ENCODE measurements at places on chromosomes 6 and 20.

GRCh38 chr6:136600818-136601217 is 50.6 kb upstream of the MAP7 start:
- DNase-seq: no peak

GRCh38 chr20:50909413-50909812 is 21.8 kb downstream of the ADNP start:
- DNase-seq: no peak

DNA sequence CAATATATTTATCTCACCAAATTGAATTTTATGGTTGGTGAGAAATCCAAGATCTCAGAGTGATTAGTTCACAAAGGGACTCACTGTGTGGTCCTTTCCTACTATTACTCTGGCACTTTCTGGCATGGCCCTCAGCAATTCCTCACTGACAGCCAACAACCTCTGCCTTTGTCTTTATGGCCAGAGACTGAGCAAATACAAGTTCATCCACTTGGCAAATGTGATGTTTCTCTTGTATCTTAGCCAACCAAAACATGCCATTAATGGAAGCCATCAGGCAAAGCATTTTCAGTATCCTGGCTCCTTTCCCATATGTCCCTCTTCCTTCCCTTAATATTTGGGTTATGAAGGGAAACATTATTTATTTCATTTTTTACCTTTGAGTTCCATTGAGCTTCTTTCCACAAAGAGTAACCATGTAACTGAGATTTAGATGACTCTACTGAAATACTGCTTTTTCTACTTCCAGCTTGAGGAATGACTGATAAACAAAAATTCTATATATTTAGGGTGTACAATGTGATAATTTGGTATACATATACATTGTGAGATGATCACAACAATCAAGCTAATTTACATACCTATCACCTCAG is 30.8 kb upstream of the SMLR1 start:
- DNase-seq: no peak

- no peak for DNase-seq
Observed at GRCh38 chr6:158560836-158561320, 987 bp downstream of the TMEM181 start.

DNA sequence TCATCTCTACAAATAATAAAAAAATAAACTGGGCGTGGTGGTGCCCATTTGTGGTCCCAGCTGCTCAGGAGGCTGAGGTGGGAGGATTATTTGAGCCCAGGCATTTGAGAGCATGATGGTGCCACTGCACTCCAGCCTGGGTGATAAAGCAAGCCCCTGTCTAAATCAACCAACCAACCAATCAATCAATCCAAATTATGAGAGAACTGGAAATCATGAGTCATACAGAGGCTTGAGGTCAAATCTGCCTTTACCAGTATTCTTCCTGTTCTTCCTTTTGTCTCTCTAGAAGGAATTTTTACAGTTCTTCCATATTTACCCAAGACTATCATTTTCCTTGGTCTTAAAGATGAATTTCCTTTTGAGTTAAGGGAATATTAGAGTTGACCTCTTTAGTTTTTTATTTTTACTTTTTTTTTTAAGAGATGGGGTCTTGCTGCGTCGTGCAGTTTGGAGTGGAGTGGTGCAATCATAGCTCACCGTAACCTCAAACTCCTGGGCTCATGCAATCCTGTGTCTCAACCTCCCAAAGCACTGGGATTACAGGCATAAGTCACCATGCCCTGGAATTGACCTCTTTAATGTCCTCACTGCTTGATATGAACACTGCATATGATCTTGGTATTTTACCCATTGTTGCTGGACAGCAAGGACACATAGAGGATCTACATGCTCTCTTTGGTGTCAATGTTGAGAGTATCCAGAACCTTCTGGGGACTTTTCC is 44.1 kb upstream of the TXNDC5 start:
- no peak for DNase-seq

DNA sequence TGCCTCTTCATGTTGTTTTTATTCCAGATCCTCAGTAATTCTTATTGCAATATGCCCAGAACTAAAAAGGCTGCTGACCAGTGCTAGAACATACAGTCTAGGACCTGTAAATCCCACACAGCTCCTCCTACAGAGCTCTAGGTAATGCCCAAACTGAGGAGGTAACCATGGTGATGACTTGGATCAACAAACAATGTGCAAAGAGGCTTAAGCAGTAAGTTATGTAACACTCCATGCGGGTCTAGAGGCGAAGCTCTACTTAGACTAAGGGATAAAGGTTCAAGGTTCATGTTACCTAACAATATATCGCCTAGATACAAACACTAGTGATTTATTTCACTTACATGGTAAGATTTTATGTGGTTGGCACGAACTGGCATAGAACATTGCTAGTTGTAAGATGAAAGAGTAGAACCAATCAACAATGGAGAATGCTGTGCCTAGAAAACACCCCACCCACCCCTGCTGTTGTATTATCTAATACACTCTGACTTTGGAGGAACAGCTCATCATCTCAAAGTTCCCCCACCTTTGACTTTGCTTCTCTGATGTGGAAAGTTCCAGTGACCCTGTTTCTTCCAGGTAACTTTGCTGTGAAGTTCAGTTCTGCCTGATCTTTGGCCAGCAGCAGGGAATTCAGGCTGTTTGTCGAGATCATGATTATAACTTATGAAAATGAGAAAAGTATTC is 242.4 kb downstream of the ALDH8A1 start:
- no peak for DNase-seq

DNA sequence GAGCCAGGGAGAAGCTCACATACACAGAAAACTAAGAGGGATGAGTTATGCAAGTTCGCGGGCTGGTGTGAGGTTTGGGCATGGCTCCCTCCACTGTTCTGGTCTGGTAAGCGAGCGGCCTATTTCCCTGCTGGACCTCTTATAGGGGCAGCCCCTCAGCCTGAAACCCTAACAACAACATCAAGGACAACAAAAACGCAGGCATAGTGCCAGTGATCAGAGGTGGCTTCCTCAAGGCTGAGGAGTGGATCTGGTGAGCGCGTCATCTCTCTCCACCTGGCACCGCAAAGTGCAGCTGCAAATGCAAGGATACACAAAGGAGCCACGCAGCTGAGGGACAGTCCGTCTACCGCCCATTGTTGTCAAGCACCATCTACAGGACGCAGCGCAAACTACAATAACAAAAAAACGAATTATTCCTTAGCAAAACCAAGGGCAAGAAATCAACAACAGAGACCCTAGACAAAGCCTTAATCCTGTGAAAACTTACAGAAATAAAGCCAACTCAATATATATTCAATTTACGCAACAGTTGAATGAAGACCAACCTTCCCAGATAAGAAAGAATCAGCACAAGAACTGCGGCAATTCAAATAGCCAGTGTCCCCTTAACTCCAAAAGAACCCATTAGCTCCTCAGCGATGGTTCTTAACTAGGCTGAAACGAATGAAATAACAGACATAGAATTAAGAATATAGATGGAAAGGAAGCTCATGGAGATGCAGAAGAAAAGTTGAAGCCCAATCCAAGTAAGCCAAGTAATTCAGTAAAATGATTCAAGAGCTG is 9.2 kb upstream of the DEFB110 start:
- DNase-seq: no peak

DNA sequence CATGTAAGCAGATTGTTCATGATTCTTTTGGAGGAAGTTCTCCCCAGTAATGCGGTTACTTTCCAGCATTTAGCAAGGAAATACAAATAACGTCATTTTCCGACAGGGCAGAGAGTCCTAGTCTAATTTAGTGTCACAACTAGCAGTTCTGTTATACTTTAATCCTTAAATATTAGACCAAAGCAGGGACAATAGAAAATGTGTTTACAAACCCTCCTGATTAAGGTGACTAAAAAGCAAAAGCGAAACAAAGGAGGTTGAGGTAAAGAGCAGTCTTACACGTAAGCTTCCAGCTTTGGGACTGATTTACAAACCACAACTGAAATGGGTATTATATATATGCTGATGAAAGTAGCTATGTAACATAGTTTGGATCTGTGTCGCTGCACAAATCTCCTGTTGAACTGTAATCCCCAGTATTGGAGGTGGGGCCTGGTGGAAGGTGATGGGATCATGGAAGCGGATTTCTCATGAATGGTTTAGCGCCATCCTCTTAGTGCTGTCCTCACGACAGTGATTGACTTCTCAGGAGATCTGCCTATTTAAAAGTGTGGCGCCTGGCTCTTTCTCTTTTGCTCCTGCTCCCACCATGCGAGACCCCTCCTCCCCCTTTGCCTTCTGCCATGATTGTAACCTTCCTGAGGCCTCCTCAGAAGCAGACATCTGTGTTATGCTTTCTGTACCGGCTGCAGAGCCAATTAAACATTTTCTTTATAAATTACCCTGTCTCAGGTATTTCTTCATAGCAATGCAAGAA is 81.9 kb downstream of the PLCB1 start:
- DNase-seq: no peak

GRCh38 chr20:7195704-7196103 is 428.2 kb downstream of the BMP2 start:
- no peak for DNase-seq

DNA sequence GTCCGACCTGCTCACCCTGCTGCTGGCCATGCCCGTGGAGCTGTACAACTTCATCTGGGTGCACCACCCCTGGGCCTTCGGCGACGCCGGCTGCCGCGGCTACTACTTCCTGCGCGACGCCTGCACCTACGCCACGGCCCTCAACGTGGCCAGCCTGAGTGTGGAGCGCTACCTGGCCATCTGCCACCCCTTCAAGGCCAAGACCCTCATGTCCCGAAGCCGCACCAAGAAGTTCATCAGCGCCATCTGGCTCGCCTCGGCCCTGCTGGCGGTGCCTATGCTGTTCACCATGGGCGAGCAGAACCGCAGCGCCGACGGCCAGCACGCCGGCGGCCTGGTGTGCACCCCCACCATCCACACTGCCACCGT is 885 bp downstream of the NTSR1 start:
- DNase-seq: no peak

DNA sequence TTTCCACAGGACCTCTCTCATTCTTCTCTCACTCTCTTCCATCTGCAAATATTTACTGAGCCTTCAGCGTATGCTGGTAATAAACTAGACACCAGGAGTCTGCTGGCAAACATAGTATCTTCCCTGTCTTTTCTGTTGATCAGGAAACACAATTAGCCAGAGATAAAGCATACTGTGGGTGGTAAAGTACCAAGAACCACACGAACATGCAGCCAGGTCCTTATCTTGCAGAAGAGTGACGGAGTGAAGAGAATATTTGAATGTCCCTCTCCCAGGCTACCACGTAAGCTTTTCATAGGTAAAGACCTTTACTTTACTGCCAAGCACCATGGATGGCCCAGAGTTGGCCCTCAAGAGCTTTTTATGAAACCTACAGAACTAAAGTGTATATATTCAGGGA is 13.3 kb downstream of the FHL5 start:
- DNase-seq: no peak

DNA sequence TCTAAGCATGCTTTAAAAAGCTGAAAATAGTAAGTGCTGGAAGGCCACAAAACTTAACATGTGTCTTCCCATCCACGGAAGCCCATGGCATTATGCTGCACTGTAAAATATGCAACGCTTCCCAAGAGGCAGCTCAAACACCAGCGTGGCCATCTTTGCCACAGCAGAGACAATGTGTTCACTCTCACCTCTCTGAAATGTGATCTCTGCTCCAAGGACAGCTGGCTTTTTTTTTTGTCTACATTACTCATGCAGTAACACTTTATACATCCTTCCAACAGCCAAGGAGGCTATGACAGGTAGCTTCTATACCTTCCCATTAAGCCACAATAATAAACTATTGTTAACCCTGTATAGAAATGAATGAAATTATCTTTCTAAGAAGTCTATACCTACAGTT is 49.2 kb downstream of the BLOC1S5 start:
- DNase-seq: no peak

DNA sequence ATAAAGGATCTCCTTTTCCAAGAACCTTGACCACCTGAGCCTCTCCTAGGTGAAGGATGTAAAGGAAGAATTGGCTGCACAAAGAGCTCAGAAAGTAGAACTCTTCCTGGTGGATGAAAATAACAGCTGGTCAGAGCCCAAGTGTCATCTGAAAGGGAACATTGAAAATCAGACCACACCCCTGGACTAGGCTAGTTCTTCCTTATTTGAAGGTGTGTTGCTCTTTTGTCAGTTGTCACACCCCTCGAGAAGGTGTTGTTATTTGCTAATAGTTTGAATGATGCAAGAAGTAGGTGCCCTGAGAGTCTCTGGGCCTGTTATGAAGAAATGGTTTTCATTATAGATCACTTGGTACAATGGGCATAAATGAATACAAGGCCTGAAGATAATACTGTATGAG is 31.1 kb downstream of the NHLRC1 start:
- DNase-seq: no peak

GRCh38 chr20:57996936-57997890 is 231.2 kb downstream of the ANKRD60 start:
- no peak for DNase-seq

DNA sequence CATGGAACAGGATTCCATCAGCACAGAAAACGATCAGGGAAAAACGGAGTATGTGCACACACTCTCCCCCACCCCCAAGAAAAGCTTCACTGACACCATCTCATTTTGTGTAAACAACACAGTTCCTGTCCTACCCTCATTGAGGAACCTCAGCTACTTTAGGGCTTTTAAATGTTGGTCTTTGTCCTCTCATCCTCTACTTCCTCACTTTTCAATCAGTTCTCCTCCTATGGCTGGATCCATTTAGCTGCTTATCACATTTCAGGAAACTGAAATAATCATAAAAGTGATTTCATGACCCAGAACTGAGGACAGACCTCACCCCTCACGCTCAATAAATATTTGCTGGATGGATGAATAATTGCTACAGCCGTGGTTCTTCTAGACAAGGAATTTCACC is 33.1 kb upstream of the PNRC1 start:
- DNase-seq: no peak

DNA sequence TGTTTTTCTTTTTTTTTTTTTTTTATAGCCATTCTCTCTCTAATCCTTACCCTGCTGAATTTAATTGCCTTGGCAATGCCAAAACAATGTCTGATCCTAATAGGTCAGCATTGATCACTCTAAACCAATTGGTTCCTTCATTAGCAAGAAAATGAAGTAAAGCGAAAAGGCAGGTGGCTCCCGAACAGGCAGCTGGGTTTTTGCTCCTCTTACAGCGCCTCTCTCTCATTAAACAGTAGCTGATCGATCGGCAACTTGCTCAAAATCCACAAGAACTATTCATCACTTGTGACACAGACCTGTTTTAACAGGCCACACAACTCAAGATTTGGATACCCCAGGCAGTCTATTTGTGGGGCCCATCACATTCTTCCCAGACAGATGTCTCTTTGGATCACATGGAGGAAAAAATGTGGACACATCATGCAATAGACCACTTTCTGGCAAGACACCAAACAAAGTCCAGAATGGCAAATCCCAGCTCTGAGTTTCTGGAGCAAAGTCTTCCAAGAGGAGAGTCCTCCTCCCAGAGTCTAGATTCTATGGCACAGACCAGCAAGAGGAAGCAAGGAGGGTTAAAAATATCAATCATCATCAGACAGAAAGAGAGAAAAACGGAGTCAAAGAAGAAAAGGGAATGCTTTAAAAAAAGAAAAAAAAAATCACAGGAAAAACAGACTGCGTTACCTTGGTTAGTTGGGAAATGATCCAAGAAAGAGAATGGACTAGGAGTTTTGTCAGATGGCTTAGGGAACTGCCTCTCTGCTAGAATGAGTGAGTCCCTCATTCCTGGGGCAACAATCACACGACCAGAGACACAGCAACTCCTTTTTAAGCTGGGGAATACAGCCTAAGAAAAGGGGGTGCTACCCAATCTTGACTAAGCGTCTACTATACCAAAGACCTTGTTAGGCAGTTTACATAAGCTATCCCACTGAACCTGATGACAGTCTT is 247.8 kb downstream of the BTBD9 start:
- DNase-seq: no peak

All from cortex of kidney (tissue), 1 donor.